Cardiac fibroblast (primary cell): ENCODE measurements at places on chromosomes 2 and 18.

- DNase-seq, result no peak
These were observed 948.3 kb downstream of the CNTNAP5 start for GRCh38 chr2:124973396-124973795.

DNA sequence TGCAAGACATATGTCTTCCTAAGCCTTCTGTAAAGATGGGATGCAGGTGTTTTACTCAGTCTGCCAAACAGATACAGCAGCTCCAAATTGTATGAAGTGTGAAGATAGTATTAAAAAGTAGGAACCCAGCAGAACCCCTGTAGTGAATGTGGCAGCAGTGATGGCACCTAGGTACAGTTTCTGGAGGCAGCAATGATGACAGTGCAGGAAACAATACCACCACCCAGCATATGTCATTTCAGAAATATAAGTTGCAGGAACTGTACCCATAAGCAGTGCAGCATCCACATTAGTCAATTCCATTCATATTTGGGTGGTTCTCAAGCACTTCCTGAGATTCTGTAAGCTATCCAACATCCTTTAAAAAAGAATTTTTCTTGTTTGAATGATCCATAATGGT lies 46.7 kb upstream of the ATP5MC3 start:
- no peak for DNase-seq

DNA sequence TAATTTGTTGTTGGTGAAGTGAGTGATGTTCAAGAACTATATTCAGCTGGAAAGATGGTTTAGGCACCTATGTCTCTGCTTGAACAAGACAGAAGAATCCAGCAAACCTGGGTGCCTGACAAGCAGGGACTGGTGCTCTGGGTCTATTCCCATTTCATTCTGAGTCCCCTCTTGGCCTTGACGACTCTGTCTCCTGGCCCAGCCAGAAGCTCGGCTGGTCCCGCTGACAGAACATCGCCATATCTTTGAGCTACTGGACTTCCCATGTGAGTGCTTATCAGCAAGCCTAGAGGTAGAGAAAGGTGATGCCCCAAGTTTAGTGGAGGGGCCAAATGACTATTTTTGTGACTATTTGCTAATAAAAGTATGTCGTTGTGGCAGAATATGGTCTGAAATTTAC lies 48.2 kb downstream of the SDC1 start:
- DNase-seq, result no peak

- DNase-seq, result no peak
These were observed 102.6 kb downstream of the ANKRD44 start for GRCh38 chr2:197208024-197208423.

GRCh38 chr2:12759248-12759647 lies 42.5 kb downstream of the TRIB2 start:
- peak; percentile 87 for DNase-seq

DNA sequence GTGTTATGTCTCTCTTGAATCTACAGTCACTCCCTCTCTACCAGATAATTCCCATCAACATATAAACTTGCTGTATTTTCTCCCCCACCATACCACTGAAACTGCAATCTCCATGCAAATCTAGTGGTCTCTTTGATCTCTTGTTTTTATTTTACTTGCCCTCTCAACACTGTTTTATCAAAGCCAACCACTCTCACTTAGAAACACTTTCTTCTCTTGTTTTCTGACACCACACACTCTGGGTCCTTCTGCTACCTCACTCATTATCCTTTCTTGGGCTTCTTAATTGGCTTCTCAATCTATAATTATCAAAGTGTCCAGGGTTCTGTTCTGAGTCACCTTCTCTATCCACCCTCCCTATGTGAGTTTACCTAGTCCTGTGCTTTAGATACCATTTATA lies 2.0 kb upstream of the MCFD2 start:
- DNase-seq, result no peak

DNA sequence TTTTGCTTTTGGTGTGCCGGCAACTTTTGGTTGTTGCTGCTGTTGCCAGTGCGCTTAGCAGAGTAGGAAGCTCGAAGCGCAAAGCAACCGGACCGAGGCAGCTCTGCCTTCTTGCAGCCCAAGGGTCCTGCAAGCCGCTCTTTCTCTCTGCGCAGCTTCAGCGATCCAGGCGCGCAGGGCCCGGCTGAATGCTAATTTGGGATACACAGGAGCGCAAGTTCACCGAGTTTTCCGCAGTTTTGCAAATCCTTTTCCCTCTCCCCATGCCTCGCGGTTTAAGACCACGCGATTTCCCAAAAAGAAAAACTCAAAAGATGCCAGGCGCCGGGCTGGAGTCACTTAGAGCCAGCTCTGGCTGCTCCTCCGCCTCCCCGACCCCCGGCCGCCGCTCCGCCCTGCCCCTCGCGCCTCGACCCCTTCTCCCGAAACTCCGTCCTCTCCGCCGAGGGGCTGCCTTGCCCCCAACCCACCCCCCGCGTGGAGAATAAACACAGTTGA lies 13.5 kb upstream of the SIX3 start:
- DNase-seq, result no peak

DNA sequence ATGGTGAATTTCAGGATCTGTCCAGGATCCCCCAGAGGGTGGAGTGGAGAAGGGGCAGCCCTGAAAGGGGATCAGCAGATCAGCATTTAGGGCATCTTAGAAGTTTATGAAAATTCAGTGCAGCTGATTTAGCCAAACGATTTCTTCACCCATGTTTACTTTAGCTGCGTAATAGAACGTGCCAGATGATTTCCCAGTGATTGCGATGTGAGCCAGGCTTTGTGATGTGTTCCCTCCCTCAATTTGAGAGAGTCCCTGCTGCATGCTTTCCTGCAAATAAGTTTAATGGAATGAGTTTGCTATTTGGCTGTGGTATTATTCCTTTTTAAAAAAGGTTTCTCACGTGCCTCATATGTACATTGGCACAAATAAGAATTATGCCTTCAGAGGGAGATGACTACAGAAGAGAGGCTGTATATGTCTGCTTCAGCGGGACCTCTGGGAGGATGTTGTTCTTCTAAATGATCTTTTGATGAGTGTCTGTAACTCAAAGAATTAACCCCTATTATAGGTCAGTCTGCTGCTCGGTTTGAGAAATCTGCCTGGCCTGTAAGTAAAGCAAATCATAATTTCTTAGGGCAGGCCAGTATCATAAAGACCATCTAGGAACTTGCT lies 111.9 kb downstream of the MRO start:
- peak; percentile 23 for DNase-seq

DNA sequence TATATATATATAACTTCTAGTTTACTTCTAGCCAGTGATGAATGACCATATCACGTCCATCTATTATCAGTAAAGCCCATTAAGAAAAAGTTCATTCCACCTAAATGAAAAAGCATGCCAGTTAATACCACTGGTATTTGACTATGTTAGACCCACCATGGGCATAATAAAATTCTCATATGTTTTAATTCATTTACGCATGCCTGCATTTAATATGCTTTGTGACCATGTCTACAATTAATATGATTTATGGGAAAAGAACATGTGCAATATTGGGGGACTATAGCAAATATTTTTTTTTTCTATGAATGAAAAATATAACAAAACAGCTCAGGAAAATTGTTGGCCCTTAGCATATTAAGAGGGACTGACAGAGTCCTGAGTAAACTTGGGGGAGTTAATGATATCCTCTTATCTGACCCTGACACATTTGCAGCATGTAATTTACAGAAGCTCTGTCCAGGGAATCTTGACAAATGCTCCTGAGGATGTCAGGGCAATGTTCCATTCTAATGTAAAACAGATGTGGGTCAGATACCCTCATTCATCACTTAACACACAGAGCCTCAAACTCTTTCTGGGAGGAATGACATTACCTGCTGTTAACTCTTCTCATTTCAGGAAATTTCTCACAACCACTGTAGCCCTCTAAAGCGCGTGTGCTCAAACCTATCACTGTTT lies 90.6 kb downstream of the PAX3 start:
- no peak for DNase-seq

GRCh38 chr2:70985283-70985688 lies 6.9 kb downstream of the ANKRD53 start:
- DNase-seq, result no peak

GRCh38 chr2:234863043-234863934 lies 88.5 kb upstream of the SH3BP4 start:
- DNase-seq, result peak; percentile 82

DNA sequence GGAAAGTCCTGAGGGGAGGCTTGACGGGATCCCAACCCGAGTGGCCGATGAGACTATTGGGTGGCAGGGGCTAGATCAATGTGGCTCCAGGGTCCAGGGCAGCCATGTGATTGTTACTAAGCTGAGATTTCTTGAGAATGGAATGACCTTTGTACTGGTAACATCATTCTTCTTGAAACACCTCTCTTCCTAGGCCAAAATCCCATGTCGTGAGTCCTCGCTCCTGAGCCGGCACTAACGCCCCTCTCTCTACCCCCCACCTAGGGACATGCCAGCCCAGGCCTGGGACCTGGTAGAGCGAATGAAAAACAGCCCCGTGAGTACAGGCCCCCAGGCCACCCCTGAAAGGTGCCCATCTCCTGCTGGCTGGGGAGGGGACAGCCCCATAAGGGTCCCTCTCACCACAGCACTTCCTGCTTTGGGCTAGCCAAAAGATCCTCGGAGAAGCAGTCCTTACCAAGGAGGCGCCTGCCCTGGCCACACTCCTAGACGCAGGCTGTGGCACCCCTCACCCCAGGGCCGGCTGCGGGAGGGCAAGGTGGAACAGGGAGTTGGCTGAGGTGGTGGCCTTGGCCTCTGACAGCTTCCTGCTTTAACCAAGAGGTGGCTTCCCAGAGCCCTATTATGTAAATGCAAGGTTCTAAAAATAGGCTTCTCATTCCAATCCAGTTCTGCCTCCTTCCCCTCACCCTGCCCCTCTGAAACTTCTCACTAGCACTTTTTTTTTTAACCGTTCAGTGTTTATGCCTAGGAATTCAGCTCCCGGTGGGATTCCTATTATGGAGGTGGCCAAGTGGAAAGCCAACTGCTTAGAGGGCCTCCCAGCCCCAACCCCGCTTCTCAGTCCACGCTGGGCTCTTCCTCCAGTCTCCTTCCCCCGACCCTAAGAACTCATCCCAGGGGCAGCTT lies 126.6 kb upstream of the PPP1CB start:
- DNase-seq, result peak; percentile 84

DNA sequence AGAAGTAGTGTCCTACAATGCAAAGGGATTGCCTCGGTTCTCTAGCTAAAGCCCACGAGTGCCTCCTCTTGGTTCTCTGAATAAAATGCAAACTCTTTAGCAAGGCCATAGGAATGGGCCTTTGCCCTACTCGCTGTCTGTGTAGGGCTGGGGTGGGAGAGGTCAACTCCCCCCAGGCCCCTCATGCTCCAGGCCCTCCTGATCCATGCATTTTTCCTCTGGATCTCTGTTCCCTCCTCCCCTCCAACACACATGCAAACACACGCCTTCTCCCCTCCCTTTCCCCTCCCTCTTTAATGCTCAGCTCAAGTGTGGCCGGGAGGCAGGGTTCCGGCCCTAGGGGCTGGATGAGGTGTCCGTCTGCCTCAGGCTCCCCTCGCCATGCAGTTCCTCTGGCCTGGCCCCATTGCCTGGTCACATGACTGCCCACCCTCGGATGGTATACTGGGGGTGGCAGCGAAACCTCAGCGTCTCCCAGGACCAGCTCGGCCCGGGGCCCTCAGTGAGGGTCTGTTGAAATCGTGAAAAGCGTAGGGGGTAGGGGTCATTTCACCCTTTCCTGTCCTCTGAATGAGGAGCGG lies 14.9 kb upstream of the KLF11 start:
- no peak for DNase-seq

DNA sequence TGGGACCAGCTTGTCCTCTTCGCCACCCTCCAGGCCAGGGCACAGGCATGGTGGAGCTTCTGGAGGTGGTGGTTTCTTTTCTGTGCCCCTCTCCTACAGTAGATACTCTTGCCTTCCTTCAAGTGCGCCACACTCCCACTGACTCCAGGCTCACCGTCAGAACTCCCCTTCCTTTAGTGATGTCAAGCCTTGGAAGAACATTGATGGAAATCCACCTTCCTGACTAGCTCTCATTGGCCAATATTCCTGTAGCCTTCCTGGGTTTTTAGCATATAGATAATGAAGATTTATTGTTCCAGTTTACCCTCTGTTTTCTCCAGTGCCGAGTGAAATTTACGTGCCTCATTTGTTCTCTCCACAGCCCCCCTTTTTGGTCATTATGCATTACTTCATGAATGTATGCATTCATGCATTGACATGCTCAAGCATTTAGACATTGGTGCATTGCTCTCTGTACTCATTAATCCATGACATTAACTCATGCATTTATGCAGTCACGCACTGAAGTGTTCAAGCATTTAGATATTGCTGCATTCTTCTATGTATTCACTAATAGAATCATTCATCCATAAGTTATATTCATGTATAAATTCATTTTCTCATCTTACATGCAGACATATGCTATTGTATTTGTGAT lies 37.3 kb downstream of the PLB1 start:
- no peak for DNase-seq

DNA sequence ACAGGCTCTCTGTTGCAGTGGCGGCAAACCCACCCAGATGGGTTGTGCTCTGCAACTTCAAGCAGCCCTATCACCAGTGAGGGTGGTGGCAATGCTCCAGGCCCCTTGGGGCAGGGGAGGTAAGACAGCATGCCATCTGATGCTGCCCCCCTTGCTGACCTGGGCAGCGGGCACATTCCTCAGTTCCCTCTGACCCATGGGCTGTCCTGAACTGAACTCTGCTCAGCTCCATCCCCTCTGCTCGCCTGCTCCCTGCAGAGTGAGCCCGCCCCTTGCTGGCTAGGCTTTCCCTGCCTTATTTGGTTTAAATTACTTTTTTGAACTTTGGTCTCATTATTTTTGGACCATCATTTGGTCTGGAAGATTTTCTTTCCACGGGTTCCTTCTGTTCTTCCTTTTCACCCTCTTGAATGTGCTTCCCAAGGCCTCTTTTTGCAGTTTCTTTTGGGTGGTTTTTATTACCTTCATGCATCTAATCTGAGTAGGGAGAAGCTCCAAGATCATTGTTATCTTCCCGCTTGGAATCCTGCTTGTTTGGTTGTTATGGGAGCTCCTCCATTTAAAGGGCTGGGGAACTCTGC lies 565.4 kb downstream of the TNS1 start:
- no peak for DNase-seq

GRCh38 chr2:71629273-71629672 lies 175.9 kb downstream of the DYSF start:
- no peak for DNase-seq

DNA sequence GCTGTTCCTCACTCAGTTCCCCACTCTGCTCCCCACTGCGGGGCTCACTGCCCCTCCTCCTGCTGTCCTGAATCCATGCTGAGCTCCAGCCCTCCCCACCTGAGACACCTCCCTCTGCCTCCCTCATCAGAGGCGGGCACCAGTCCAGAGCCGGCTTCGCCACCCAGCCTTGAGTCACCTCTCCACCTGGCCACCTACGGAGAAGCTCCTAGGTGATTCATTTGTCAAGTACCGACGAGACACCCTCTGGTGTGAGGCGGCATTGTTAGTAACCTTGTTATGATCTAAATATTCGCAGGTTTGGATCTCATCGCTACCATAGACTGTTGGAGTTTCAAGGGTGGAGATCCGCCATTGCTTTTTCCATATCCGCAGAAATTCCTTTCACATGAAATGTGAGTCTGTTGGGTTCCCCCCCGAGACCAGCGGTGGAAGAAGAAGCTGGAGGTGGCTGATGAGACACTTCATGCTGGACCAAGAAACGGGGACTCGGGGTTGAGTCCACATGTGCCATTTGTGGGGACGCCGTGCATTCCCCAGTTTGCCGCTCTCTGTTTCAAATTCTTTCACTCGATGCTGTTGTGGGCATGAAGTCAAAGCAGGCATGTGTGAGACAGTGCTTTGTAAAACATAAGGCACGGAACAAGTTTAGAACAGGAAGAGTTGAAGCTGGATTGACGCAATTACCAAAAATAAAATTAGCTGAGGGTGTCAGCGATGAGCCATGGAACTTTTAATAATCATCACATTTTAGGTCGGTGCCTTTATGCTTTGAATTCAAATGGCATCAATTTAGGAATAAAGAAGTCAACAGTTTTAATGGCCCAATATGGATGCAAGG lies 259.8 kb upstream of the HDAC4 start:
- no peak for DNase-seq

- no peak for DNase-seq
These were observed 13.5 kb upstream of the KLF11 start for GRCh38 chr2:10029875-10030223.
